Pericardium fibroblast (primary cell): ENCODE measurements at places on chromosomes 16 and 17. TPM values are rescaled to one million over a fixed set of nuclear protein-coding genes. Genes with fewer than 3 reads are reported as not detected.

EME1 gene
- 0.35 and 3.4 TPM in 2 replicates for total RNA-seq

WNT9B gene
- total RNA-seq, result not detected in 2 replicates

FAM234A gene
- 74.6 and 138 TPM in 2 replicates for total RNA-seq

CCT6B gene
- 1.9 and 2.9 TPM in 2 replicates for total RNA-seq

KRTAP1-1 gene
- total RNA-seq, result not detected in 2 replicates

CCL4L2 gene
- not detected in 2 replicates for total RNA-seq

MYCBPAP gene
- 0.09 and 0.23 TPM in 2 replicates for total RNA-seq

C16orf96 gene
- 0.09 TPM in 1 of 2 replicates, not detected in the other for total RNA-seq

TBC1D3 gene
- not detected in 2 replicates for total RNA-seq

C16orf82 gene
- not detected in 2 replicates for total RNA-seq

RFFL gene
- total RNA-seq, result 7.0 and 16.6 TPM in 2 replicates

TLCD3B gene
- not detected in 2 replicates for total RNA-seq

MTMR4 gene
- total RNA-seq, result 25.8 and 27.3 TPM in 2 replicates

CPNE7 gene
- 11.6 and 29.1 TPM in 2 replicates for total RNA-seq

CLEC10A gene
- total RNA-seq, result not detected in 2 replicates

CTRB1 gene
- not detected in 2 replicates for total RNA-seq

EPX gene
- total RNA-seq, result not detected in 2 replicates

DPEP2 gene
- total RNA-seq, result not detected in 2 replicates

KRT222 gene
- total RNA-seq, result not detected in 2 replicates

LRRC46 gene
- 0.60 TPM in 1 of 2 replicates, not detected in the other for total RNA-seq

MYADML2 gene
- total RNA-seq, result not detected in 2 replicates
